ENCODE measurements at places on chromosomes 11 and 22.

DNA sequence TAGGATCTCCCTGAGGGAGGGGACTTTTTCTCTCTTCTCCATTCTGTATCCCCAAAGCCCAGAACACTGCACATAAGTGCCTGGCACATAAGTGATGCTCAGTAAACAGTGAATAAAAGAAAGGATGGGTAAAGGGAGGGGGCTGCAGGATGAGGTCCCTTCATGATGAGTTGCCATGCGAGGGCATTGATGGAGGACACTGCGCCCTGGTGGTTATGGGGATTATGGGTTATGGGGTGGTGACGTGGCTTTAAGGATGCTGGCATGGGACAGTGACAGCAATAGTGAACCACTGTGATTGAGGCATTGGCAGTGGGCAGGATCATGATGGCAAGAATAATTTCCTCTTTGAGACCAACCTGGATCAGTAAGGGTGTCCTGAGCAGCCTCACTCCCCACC lies 43.9 kb upstream of the LRRC32 start:
- DNase-seq = no peak

GRCh38 chr11:125449565-125449964 lies 46.5 kb downstream of the FEZ1 start:
- no peak for DNase-seq

DNA sequence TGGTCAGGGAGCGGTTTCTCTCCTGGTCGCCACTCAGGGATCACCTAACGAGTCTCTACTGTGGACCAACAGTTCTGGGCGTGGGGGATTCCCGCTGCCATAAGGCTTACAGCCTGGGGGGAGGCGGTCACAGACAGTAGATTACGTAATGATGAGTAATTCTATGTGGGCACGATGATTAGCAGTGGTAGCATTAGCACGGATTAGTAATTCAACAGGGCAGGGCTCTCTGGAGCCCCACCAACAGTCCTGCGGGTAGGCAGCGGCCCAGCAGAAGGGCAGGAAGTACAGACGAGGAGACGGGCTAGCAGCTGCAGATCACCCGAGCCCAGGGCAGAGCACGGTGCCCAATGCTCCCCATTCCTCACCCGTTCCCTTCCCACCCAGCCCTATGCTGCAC lies 3.6 kb downstream of the SHISAL1 start:
- DNase-seq = no peak

- DNase-seq = no peak
Observed at GRCh38 chr11:78251083-78251775, 62.5 kb downstream of the USP35 start.

DNA sequence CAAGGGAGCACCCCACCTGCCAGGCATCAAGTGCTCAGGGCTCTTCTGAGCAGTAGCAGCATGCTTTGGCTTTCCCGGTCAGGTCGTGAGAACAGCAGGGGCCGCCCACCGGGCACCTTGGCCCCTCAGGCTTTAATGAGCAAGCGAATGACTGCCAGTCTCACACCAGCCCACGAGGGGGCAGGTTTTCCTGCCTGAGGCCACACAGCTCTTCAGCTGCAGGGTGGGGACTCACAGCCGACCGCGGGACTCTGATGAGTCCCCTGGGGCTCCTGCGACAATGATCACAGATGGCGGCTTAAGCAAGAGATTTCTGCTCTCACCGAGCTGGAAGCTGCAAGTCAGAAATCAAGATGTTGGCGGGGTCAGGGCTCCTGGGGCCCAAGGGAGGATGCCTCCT lies 14.3 kb upstream of the FGF19 start:
- DNase-seq = no peak
